CD8-positive, alpha-beta memory T cell (primary cell): ENCODE measurements at places on chromosomes 6 and 20. TPM values are rescaled to one million over a fixed set of nuclear protein-coding genes. Genes with fewer than 3 reads are reported as not detected.

Gene HLA-DPA1
- total RNA-seq = 69.8 TPM

- H3K4me3 ChIP-seq = no peak overlapping the region
- peaks cover 3% of the 10 kb centered on the region for H3K36me3 ChIP-seq
- H3K27me3 ChIP-seq = no peaks in the 10 kb centered on the region
- no peak for DNase-seq
Observed at GRCh38 chr20:34402461-34402860, 39.4 kb downstream of the ITCH start.

GRCh38 chr6:39296745-39297640 is 17.2 kb downstream of the KCNK17 start:
- no peaks in the 10 kb centered on the region for H3K27me3 ChIP-seq
- no peak overlapping the region for H3K4me3 ChIP-seq

DNA sequence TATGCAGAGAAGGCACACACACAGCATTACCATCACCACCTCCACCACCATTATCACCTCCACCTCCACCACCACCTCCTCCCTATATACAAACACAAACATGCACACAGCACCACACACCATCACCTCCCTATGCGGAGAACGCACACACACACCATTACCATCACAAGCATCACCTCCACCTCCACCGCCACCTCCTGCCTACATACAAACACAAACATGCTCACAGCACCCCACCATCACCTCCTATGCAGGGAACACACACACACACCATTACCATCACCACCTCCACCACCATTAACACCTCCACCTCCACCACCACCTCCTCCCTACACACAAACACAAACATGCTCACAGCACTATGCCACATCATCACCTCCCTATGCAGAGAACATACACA is 236.5 kb upstream of the AFDN start:
- H3K27me3 ChIP-seq = no peaks in the 10 kb centered on the region
- H3K27ac ChIP-seq = no peak overlapping the region
- DNase-seq = no peak
- no peak overlapping the region for H3K4me3 ChIP-seq
- no peaks in the 10 kb centered on the region for H3K36me3 ChIP-seq

- no peak for DNase-seq
- no peak overlapping the region for H3K4me3 ChIP-seq
- H3K4me1 ChIP-seq = no peaks in the 10 kb centered on the region
- H3K36me3 ChIP-seq = no peaks in the 10 kb centered on the region
Observed at GRCh38 chr6:84775751-84776150, 11.4 kb upstream of the TBX18 start.
